NCI-H1436 treated with DMSO at 0.1 percent for 48 hours (cell line): ENCODE measurements at places on chromosomes 1 and 21.

DNA sequence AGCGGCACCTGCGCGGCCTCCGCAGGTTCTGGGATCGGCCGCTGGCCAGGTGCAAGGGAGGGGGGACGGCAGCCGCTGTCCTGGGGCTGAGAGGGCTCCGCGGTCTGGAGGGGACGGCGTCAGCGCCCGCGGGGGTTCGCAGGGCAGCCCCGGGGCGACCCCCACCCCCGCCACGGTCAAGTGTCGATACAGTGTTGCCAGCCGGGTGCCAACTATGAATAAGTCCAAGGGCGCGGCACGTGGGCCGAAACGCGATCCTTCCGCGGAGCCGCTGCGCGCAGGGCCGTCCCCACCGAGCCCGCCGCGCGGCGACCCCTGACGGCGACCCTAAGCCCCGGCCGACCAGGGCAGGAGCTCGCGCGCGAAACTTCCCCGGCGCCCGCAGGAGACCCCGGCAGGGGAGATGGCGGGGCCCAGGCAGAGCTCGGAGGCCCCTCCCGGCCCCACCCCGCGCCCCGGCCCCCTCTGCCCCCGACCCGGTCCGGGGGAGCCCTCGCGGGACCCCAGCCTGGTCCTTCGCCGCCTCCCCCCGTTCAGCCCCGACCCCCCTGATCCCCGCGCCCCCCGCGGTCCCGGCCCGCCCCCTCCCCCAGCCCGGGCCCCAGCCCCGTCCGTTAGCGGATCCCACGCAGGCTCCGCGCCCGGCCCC is 586 bp upstream of the AGPAT3 start:
- DNase-seq = no peak

GRCh38 chr21:42411197-42411869 is 7.6 kb downstream of the UBASH3A start:
- no peak for DNase-seq

DNA sequence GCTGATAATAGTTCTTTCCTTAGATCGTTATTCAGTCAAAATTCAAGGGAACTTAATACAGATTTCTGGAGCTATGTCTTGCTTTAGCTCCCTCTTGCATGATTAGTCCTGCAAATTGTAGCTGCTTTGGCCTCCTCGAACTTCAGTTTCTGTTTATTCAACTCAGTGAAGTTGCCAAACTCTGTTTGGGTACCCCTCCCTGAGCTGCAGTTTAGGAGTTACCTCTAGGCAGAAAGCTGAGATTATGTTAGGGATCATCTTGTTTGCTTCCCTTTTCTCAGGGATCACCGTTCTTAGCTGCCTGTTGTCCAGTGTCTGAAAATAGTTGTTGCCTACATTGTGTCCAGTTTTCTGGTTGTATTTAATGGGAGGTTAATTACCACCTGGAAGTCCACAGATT is 43.5 kb downstream of the SNX27 start:
- no peak for DNase-seq

- DNase-seq = no peak
These were observed 9.8 kb upstream of the TCEA3 start for GRCh38 chr1:23434260-23434775.

GRCh38 chr21:33261635-33262034 is 4.5 kb upstream of the IL10RB start:
- no peak for DNase-seq

GRCh38 chr1:185693654-185694053 is 40.5 kb upstream of the HMCN1 start:
- no peak for DNase-seq

DNA sequence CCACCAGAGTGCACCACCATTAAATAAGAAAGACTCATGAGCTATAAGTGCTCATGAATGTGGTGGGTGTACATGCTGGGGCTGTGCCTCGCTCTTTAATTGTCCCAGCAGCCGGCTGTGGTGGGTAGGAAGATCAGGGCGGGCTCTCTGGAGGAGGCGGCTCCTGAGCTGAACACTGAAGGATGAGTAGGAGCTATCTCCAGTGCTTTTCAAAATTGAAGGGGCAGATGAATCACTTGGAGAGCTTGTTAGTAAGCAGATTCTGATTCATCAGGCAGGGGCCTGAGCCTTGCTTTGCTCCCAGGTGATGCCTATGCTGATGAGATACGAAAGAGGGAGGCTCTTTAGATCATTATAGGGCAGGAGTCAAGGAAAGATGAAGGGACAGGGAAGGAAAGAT is 54.1 kb downstream of the ETS2 start:
- DNase-seq = no peak

DNA sequence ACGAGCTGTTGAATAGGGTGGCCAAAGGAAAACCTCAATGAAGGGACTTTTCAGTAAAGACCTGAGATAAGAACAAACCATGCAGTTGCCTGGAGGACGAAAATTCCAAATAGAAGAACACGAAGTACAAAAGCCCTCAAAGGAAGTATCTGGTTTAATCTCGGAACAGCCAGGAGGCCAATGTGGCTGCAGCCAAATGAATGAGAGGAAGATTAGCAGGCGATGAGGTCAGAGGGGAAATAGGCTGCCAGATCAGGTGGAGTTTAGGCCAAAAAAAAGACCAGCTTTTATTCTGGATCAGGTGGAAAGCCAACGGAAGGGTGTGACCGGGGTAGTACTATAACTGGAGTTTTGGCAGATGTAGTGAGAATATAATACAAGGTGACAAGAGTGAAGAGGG is 43.7 kb downstream of the SRSF11 start:
- no peak for DNase-seq

GRCh38 chr1:192763756-192764155 is 45.1 kb upstream of the RGS2 start:
- no peak for DNase-seq

DNA sequence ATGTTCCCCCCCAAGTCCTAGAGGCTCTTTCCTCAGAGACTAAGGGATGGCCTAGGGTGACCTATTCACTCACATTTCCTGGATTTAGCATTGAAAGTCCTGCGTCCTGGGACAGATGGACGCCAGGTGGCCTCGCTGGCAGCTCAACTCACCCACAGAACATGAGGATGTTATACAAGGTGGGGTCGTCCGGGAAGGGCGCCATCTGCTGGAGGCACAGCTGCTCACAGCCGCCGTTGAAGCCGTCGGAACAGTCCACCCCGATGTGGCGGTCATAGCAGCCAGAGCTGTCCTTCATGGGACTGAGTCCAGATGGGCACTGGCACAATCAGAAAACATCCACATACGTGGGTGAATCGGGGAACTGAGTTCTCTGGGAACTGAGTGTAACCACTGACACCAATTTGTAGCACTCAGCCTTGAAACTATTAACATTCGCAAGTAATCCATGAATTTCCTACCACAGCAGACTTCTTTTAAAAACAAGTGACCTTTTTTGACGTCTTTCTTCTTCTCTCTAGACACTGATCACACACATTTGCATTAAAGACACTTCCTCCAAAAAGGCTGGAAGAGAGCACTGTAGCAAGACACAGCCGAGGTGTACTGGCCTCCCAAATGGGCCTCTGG is 215.4 kb downstream of the ASTN1 start:
- DNase-seq = no peak

GRCh38 chr1:151723726-151724370 is 2.5 kb downstream of the RIIAD1 start:
- no peak for DNase-seq

GRCh38 chr1:168618886-168619285 is 42.5 kb downstream of the XCL1 start:
- DNase-seq = no peak

DNA sequence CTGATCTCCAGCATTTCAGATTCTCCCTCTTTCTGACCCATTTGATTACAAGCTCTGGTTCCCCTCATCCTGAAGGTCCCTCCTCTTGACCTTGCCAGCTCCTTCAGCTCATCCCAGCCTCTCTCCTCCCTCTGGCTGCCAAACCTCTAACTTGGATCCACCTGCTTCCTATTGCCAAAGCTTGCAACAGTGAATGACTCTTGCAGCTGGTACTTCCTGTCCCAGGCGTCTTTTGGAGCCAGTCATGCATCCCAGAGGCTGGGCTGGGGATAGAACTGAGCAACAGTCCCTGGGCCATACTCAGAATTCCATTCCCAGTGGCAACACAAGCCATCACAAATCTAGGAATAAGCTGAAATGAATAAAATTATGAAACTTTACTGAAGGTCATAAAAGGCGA is 27.7 kb upstream of the SPOCD1 start:
- no peak for DNase-seq

DNA sequence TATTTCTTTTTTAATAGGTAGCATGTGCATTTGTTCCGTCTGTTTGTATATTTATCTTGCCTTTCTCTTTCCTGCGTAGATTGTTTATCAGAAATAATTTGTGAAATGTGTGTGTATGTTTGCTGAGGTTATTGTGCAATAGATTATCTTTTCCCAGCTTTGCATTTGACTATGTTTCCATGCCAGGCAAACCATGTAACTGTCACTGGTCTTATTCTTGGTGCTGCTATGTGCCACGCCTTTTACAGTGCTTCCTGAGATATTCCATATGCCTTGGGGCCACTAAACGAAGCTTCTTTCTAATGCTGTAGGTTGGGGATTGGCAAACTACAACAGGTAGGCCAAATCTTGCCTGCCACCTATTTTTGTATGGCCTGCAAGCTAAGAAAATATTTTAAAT is 598.8 kb downstream of the PLPP3 start:
- DNase-seq = no peak

DNA sequence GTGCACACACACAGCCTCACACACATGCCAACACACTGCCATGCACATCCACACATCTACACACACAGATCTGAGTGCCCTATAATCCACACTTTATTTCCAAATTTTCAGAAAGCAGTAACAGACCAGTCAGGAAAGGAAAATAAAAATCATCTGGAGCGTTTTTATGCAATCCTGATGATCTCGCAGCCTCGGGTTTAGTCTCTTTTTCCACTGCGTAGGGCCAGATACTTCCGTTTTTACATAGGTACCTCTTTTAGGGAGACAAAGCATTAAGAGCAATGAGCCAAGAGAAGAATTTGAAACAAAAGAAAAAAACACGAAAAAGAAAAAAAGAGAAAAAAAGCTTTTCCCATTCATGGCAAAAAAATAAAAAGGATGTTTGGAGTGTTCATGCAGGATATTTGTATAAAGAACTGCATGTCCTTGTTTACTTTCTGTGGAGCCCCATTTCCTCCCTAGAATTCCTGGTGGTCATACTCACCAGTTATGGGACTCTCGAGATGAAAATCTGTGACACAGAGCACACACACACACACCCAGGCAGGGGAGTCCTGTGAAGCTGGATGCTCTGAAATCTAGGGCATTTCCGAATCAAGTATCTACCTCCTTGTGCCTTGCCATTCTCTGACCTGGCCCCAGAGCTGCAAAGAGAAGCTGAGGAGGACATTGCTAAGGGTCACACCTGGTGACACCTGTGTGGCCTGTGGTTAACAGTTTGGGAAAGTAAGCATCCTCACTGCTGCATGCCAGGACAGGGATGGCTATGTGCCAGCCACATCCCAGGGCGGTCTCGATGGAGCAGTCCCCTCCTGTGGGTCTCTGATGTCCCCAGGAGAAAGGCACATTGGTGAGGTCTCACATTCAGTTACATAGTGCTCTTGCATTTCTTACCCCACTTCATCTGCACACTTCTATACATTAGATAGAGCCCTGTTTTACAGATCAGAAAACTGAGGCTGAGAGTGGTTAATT is 83.6 kb downstream of the RUNX1 start:
- no peak for DNase-seq

- DNase-seq = no peak
These were observed 85.0 kb downstream of the ATP1A1 start for GRCh38 chr1:116457946-116458604.

DNA sequence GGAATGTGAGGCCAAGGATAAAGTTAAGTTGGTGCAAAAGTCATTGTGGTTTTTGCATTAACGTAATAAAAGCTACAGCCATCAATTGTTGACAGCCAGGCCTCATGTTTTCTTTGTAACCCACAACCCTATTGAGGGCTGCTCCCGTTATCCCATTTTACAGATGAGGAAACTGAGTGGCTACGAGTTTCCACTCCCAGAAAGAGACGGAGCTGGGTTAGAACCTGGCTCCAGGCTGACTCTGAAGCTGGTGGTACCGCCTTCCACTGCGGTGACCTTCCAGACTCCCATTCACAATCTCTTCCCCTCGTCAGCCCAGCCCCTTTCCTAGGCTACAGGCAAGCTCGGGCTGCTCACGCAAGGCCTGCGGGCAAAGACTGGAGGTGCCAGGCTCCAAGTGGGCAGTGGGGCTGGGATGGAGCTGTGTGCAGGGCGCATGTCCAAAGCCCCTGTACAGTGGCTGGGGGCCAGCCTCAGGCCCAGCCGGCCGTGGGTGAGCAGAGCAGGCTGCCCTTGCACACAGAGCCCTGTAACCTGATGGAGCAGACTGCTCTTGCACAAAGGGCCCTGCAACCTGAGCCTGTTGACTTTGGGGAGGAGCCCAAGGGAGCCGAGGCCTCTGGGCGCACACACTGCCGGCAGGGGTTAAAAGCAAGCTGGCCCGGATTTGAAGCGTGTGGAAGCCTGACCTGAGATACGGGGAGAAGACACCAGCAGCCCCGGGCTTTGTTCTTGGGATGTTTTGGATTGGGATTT is 97.4 kb upstream of the TMPRSS2 start:
- DNase-seq = no peak

GRCh38 chr21:44290327-44291077 is 4.8 kb downstream of the AIRE start:
- DNase-seq = no peak

GRCh38 chr1:29630756-29631155 is 394.4 kb downstream of the PTPRU start:
- no peak for DNase-seq

DNA sequence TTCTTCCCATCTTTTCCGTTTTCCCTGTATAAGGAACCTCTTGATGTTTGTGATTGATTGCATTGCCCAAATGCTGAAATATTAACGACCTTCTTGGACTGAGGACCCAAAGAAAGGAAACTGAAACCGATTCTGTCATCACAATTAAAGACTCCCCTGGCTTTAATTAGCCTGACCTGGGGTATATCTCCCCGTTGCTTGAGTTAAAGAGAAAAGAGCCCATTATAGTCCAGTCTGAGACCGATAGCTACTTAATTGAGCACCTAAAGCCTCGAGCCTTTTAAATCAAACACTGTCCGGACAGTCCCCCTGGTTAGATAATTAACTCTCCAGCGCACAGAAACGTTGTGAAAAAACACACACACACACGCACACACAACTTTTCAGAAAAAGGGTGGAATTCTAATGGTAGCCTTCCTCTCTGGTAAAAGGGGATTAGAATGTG is 8.0 kb downstream of the LMO4 start:
- no peak for DNase-seq

DNA sequence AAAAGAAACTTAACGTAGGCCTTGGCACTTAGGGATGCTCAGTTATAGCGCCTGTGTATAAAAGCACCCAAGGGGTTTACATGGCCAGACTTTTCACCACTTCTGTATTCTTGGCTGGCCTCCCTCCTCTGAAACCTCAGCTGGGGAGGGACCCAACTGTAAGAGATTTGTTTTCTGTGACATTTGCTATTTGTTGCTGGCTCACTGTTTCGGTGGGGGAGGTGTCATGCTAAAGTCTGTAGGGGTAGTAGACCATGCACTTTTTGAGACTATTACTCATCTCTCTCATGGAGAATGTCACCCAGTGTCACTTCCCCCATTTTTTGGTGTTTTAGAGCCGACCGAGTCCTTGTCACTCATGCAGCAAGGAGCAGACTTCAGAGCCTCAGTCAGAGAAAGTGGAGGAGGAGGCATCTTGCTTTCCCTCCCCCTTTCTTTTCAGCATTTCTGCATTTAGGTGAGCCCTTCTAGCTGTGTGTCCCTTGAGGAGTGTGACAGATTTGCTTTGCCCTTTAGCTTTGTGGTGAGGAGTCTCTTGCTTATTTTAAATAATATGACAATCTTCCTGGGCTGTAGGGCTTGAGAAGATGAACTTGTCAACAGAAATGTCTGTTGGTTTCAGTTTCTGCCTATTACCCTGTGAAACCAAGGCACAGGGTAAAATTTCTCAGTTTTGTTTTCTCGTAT is 160.1 kb downstream of the FASLG start:
- DNase-seq = no peak
